ENCODE measurements at places on chromosomes 16 and 17. TPM values are rescaled to one million over a fixed set of nuclear protein-coding genes. Genes with fewer than 3 reads are reported as not detected.

WFIKKN1 gene
- 0.67 TPM for total RNA-seq

RNF227 gene
- 7.4 TPM for total RNA-seq

CDT1 gene
- 0.17 TPM for total RNA-seq

PIPOX gene
- total RNA-seq = 3.5 TPM

DNA sequence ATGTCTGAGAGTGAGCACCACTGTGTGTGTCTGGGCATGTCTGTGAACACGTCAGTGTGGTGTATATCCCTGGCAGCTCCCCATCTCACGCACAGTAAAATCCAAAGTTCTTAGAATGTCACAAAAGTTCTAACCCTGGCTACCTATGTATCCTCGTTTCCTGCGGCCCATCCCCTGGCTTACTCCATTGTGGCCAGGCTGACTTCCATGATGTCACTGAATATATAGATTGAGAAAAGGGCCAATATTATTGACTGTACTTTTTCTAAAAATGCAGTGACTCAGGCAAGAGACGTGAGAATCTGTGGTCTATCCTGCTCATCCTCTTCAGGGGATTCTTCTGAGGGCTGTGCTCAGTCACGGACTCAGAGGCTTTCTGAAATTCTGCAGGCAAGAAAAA, 963 bp upstream of the METTL22 start:
- no peak for DNase-seq

ANKRD11 gene
- total RNA-seq = 246 TPM

DNA sequence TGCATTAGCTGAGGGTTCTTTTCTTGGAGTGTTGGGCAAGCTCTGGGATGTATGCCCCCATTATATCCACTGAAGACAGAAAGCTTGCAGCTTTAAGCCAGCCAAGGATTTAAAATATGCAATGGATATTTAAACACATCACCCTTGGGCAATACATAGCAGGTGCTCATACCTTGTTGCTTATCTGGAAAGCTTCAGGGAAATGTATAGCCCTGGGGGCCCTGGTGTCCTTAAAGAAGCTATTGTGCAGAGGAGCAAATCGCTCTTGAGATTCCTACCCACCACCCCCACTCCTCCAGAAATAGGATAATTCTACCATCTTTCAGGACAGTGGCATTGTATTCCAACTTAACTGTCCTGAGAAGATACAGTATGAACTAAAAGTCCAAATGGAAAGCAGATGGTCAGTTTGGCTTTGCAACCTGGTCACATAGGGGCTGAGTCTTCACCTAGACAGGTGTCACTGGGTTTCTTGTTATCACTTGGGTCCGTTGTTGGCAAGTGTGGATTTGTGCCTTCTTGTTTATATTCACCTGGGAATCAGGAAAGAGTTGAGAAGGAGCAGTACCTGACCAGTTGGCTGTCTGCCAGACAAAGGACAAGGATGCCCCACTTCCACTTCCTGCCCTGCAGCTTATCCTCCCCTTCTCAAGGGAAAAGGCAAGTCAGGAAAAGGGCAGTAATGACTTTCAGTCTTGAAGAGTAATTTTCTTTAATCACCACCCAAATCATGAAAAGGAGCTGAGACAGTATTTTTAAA, 3.4 kb downstream of the ANKRD40CL start:
- no peak for DNase-seq

PEX12 gene
- total RNA-seq = 8.2 TPM

DNA sequence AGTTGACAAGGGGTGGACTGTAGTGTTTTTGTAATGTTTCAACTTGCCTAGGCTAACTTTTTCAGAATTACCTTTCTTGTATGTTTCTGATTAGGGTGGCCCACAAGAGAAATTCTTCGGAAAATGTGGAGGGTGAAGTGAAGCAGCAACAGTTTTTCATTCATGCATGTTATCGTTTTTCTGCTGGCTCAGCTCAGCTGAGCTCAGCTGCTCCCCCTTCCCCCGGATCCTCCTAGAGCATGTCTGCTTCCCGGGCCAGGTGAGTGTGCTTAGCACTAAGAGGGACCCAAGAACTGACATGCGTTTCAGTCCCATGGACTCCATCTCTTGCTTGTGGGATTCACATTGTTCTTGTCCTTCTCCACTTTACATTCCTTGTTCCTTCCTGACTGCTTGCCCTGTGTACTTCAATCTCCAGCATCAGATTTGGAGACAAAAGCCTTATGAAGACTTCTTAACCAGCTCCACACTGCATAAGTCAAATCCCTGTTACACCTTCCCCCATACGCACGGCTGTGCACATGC, 33.6 kb downstream of the SCPEP1 start:
- no peak for DNase-seq

- no peak for DNase-seq
Observed at GRCh38 chr16:86919578-86920305, 341.4 kb downstream of the FOXL1 start.

DNA sequence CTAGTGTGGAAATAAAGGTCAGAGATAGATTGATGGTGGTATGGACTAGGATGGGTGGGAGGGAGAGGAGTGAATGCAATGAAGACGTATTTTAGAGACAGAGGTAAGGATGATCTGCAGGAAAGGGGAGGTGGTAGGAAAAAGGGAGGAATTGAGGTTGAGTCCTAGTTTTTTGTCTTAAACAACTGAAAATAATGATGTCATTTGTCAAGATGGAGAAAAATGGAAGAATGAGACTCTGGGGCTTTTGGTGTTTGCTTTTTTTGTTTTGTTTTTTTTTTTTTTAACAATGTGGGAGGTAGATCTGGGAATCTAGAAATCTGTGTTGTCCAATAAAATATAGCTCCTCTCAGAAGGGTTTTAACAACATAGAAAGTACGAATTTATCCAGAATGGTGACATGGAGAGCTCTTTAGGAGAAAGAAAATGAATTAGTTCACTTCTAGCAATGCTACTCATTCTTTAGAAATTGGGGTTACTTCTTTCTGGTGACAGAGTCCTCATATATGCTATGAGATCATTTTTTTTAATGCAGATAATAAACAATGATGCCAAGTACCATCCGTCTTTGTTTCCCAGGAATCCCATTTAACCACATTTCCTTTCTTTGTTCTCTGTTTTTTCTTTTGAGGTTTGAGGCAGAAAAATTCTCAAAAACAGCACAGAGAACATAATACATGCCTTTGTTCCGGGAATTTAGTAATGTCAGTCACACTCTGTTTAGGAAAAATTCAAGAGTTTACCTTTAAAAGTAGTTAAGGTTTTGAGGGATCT, 225.3 kb upstream of the COX10 start:
- DNase-seq = no peak

CHST5 gene
- total RNA-seq = not detected

CMTM3 gene
- total RNA-seq = 74.3 TPM

DNA sequence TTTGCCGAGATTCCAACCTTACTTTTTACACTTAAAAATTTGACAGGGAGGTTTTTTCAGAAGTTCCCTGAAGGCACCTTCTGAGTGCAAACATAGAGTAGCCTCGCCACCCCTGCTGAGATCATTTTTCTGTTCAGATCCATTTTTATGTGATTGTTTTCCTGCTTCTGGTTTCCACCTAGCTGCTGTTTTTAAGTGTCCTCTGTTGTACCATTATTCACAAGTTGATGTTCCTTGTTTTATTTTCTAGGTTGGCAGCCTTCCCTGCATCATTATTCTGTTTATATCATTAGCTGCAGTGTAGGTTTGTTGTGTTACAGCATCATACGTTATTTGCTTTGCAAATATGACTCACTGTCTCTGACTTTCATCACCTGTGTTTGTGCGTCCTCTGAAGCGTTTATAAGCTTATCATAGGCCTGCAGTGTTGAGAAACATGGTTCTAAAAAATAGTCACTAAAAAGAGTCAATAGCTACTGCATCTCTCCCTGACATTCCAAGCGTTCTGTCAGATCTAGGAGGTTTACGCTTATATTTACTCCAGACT, 116.9 kb upstream of the CLEC3A start:
- DNase-seq = no peak

DNA sequence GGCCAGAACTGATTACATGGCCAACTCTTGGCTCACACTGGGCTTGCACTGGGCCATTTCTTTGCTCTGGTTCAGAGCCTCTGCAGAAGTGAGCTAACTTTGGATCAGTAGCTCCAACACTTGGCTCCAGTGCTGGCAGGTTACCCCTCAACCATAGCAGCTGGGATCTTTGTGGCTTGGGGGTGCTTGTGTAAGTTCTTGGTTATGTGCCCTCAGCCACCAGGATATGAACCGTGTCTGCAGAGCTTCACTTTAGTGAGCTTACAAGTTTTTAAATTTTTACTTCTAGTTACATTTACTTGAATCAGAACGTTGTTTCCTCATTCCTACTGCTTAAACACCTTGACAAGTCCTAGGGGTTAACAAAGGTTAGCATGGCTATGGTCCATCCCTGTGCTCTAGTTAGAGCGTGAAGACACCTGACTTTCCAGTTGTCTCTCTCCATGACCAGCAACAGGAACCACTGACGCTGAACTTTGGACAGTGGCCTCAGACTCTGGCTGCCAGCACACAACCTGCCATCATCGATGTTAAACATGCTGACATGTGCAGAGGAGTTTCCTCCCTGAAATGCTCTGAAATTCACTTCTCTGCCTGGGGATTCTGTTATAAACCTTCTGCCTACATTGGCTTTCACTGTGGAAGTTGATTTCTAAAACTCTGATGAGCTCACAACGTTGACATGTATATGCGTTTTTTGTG, 4.1 kb downstream of the PDF start:
- DNase-seq = no peak

- DNase-seq = no peak
Observed at GRCh38 chr17:66711881-66712321, 123.0 kb upstream of the CACNG5 start.

TBC1D3K gene
- total RNA-seq = not detected

KRTAP4-9 gene
- not detected for total RNA-seq

DNA sequence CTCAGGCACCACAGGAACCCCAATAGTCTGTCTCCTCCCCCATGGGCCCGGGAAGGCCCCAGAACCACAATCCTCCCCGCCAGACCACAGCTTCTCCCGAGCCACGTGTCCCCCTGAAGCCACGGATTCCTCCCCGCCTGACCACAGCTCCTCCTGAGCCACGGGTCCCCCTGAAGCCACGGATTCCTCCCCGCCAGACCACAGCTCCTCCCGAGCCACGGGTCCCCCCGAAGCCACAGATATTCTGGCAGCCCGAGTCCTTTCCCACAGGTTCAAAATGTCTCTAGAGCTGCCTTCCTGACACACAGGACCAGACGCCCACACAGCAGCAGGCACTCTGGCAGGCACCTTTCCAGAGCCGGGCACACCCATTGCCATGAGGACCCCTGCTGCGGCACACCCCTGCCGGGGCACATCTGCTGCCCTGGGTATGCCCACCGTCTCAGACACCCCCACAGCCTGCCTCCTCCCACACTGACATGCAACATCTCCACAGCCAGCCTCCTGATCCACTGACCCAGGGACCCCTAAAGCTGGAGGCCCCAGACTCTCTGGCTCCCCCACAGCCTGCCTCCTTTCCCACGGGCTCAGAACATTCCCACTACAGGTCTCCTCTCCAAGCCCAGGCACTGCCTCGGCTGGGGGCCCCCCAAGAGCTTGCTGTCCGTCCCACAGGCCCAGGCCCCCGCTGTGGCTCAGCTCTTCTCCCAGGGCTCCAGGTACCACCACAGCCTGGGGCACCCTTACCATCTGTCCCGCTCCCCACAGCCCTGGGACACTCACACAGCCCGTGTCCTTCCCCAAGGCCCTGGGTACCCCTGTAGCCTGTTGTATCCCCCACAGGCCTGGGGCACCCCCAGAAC, 2.2 kb downstream of the KIAA0753 start:
- no peak for DNase-seq

DNA sequence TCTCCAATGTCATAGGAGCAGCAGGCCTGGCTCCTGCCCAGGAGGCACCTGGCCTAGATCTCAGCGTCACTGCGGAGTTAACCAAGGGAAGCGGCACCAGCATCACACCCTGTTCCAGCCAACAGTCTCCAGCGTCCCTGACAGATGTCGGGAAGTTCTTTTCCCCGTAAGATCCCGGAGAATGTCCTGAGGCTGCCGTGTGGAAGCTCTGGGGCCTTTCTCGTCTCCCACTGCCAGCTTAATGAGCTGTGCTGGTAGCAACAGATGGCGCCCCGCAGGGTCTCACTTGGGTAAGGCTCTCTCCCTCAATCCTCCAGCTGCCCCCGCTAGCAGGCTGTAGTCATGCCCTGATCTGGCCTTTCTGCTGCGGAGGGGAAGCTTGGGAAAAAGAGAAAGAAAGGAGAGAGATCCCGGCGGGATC, 57.5 kb downstream of the MARCHF10 start:
- no peak for DNase-seq

KRTAP1-5 gene
- not detected for total RNA-seq

DNA sequence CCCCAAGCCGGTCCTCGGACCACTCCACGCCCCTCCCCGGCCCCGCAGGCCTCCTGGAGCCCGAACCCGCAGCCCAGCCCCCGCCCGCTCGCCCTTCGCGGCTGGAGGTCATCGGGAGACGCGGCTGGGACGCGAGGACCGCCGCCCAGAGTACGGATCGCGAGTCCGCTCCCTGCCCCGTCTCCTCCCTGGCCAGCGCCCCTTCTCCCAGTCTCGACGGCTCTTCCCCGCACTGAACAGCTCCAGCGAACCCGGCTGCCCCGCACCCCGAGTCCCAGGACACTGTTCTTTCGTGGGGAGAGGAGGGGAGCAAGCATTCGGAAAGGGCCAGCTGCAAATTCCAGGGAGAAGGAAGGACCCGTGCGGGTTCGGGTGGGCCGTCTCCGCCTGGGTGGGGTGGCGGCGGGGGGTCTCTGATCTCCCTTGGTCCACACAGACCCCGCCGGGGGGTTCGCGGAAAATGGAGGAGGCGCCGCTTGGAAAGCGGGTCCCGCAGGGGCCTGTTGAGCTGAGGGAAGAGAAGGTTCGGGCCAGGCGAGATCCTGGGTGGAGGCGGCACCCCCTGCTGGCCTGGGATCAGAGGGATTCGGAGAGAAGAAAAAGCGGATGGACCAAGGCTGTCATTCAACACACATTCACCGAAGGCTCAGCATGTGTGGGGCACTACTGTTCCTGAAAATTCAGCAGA, 632 bp upstream of the RTN4RL1 start:
- no peak for DNase-seq

DNA sequence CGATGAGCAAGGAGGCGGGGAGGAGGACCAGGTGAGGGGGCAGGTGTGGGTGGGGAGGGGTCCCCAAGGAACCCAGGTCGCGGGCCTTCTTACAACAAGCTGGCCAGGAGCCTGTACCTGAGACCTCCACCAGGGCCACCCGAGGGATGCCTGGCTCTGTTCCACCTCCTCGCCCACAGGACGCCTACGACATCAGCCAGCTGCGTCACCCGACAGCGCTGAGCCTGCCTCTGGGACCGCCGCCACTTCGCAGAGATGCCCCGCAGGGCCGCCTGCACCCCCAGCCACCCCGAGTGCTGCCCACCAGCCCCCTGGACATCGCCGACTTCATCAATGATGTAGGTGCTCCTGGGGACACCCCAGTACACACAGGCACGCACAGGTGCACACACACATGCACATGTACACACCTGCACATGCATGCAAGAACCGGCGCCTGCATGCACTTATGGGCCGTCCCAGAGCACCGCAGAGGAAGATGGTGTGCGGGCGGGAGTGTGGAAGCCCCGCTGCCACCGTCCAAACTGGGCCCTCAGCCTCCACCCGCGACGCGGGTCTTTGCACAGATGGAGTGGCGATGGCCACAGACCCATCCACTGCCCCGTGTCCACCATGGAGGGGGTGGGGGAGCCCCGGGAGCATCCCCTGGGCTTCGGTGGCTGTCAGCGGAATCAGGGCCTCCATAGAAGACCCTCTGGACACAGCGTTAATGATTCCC, 6.6 kb downstream of the SLC22A31 start:
- no peak for DNase-seq

All from CD4-positive, alpha-beta memory T cell (primary cell).